CD4-positive, alpha-beta memory T cell (primary cell): ENCODE measurements at places on chromosomes 2 and 18. TPM values are rescaled to one million over a fixed set of nuclear protein-coding genes. Genes with fewer than 3 reads are reported as not detected.
A peak's percentile ranks its signal among the peaks of the same experiment; 100 is the strongest.

DNA sequence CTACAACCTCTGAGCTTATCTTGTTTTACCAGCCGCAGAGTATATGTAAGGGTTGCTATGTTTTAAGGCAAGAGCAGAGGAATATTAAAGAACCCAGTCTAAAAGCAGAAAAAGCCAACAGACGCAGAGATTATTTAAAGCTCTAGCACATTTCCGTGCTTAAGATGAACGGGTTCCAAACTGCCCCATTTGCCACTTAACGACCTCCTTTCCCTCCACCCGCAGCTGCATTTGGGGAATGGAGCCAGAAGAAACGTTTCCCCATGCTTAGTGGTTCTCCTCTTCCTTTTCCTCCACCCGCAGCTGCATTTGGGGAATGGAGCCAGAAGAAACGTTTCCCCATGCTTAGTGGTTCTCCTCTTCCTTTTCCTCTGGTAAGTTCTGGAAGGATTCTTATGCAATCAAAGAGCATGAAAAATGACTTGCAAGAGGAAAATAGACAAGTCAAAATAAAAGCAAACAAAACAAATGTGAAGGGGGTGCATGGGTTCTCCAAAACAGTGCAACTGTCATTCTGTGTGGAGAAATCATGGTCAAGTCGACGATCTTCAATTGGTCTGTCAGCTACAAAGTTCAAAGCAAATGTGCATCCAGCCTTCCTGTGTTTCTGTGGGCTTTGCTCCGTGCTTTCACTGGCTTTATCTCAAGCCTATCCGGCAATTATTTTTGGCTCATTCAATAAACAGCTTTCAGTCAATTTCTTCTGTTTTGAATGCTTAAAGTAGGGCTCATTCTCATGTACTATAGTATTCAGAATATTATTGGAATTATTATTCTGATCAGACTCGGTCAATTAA is 57.8 kb downstream of the DIPK1C start:
- no peak overlapping the region for H3K4me3 ChIP-seq
- no peaks in the 10 kb centered on the region for H3K4me1 ChIP-seq
- DNase-seq: no peak
- no peak overlapping the region for H3K27ac ChIP-seq
- no peaks in the 10 kb centered on the region for H3K27me3 ChIP-seq
- no peaks in the 10 kb centered on the region for H3K36me3 ChIP-seq

DNA sequence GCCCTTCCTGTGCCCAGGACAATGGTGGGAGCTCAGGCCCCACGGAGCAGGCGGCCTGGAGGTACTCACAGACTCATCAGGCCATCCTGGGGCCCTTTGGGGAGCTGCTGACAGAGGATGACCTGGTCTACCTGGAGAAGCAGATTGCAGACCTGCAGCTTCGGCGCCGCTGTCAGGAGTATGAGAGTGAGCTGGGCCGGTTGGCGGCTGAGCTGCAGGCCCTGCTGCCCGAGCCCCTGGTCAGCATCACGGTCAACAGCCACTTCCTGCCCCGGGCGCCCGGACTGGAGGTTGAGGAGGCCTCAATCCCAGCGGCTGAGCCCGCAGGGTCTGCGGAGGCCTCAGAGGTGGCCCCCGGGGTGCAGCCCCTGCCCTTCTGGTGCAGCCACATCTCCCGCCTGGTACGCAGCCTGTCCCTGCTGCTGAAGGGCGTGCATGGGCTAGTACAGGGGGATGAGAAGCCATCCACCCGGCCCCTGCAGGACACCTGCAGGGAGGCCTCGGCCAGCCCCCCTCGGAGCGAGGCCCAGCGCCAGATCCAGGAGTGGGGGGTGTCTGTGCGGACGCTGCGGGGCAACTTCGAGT is 8.3 kb upstream of the KLHL30 start:
- H3K27me3 ChIP-seq: no peaks in the 10 kb centered on the region
- no peaks in the 10 kb centered on the region for H3K36me3 ChIP-seq
- H3K4me3 ChIP-seq: no peak overlapping the region
- no peak overlapping the region for H3K27ac ChIP-seq
- no peaks in the 10 kb centered on the region for H3K4me1 ChIP-seq

DNA sequence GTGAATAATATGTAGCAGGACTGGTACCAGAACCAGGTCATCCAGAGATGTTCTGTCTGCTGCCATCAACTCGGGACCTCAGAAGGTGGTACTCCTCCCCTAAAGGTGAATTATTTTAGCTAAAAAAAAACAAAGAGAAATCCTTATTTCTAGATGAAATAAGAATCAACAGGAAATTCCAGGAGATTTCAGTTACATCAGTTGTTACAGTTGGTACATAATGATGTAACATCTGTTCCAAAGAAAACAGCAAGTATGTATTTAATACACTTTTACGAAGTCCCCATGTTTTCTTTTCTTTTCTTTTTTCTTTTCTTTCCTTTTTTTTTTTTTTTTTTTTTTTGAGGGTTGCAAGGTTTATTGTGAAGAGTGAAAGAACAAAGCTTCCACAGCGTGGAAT is 33.6 kb upstream of the CD28 start:
- no peak overlapping the region for H3K4me3 ChIP-seq
- peaks cover 6% of the 10 kb centered on the region for H3K4me1 ChIP-seq
- no peaks in the 10 kb centered on the region for H3K27me3 ChIP-seq
- no peak for DNase-seq
- no peak overlapping the region for H3K27ac ChIP-seq

DNA sequence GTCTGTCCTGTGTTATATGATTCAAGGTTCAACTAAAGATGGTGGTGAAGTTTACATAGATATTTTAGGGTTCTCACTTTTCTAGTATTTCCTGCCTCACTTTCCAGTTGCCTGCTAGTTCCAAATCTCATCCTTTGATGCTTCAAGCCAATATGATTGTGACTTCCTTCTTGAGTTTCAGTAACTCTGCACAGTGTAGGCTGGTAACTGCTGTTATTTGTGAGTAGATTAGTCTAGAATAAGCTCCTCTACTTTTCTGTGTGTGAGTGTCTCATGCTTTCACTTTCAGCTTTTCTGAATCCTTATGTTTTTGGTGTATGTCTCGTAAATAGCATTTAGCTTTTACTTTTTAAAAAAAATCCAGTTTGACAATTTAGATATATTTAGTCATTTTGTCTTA is 42.6 kb downstream of the GALNT1 start:
- H3K4me1 ChIP-seq: peaks cover 13% of the 10 kb centered on the region
- H3K36me3 ChIP-seq: no peaks in the 10 kb centered on the region
- H3K27ac ChIP-seq: no peak overlapping the region
- H3K4me3 ChIP-seq: no peak overlapping the region
- H3K27me3 ChIP-seq: no peaks in the 10 kb centered on the region

DNA sequence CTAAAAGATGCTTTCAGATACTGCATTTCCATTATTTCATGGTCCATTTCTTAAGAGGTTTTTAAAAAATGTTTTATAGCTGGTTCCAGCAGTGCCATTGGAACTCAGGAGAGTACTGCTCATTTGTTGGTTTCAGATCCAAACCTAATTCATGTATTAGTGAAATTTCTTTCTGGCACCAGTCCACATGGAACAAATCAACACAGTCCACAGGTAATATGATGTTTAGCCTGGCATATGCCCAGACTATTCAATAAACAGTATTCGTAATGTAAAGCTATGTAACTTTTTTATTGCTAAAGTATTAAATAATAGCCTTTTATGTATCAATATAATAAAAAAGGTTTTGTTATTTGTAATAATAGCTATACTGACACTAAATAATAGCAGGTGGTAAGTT is 134.5 kb downstream of the BIRC6 start:
- H3K27me3 ChIP-seq: no peaks in the 10 kb centered on the region
- no peak overlapping the region for H3K4me3 ChIP-seq
- no peak overlapping the region for H3K27ac ChIP-seq
- DNase-seq: no peak

- H3K27me3 ChIP-seq: no peaks in the 10 kb centered on the region
- H3K4me3 ChIP-seq: no peak overlapping the region
- peaks cover 57% of the 10 kb centered on the region for H3K36me3 ChIP-seq
- DNase-seq: peak; percentile 13
- H3K4me1 ChIP-seq: peaks cover 14% of the 10 kb centered on the region
- H3K27ac ChIP-seq: no peak overlapping the region
Measured at GRCh38 chr2:54634564-54635511, 88.6 kb upstream of the EML6 start.

DNA sequence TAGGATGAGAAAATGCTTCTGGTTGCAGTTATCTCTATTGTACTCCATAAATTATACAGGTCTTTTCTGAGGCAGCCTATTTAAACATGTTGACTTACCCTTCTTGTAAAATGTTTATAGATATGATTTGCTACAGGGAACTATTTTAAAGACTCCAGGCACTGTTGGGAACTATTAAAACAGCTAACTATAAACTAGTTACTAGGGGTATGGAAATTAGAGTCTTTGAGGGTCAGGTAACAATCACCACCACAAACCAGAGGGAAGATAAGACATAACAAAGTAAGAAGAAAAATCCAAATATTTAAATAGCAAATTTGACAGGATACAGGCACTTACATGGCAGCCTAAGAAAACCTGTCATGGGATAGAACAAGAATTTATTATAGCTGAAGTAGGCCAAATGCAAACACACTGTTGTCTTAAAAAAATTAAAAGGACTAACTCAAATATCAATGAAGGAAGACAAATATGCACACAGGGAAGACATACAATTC is 251.0 kb upstream of the CWC22 start:
- H3K27me3 ChIP-seq: no peaks in the 10 kb centered on the region
- H3K4me3 ChIP-seq: no peak overlapping the region
- no peak for DNase-seq
- no peaks in the 10 kb centered on the region for H3K4me1 ChIP-seq
- H3K36me3 ChIP-seq: no peaks in the 10 kb centered on the region
- no peak overlapping the region for H3K27ac ChIP-seq

NMUR1 gene
- total RNA-seq: not detected

IL36G gene
- total RNA-seq: not detected

CERKL gene
- total RNA-seq: 0.11 TPM
